Cardiac fibroblast (primary cell): ENCODE measurements at places on chromosomes 1 and 21.
A peak's percentile ranks its signal among the peaks of the same experiment; 100 is the strongest.

GRCh38 chr1:221708987-221709386 is 32.9 kb downstream of the DUSP10 start:
- peak; percentile 87 for DNase-seq

DNA sequence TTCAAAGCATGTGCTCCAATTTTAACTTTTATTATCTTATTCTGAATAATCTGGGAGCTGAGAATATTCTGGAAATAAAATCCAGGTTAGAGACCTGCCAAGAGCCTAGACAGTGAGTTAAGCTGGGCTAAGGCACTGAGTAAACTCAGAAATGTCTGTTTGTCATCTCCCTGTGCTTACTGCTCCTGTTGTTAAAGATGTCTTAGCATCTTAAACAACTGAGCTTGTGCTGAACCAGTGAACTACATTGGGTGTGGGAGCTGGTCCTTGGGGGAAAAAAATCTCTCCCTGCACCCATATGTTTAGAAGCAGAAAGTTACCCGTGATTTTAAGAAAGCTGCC is 25.0 kb upstream of the AHCYL1 start:
- no peak for DNase-seq

GRCh38 chr1:8665833-8666232 is 151.6 kb downstream of the RERE start:
- no peak for DNase-seq

- DNase-seq, result no peak
These were observed 318.1 kb downstream of the KCNH1 start for GRCh38 chr1:210815641-210816550.

DNA sequence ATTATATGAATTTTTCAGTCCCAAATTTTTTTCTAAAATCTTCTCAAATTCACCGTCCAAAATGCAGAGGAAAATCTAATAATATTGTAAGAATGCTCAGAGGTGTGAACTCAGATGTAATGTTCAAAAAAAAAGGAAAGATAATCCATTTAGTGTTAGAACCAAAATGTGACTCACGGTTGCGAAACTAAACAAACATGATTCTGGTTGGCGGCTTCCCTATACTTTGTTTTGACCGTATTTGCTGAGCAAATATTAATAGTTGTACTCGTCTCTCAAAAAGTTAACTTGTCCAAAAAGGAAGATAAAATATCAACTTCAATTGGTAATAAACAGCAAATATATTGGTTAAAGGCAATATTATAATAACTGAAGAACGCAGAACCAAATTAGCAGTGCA is 34.4 kb downstream of the ZSWIM5 start:
- DNase-seq, result peak; percentile 60

DNA sequence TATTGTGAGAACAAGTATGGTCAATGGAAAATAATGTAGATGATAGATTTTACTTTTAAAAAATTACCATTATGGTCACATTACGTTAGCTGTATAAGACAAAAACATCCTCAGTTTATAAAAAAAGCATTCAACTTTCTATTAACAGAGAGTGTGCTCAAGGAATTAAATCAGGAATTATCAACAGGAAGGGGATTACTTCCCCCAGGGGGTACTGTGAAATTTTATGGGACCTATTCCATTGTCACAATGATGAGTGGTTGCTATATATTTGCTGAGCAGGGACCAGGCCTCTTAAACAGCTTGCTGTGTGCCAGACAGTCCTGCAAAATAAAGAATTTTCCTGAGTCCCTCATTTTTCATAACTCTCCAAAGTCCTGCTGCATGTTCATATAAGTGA is 21.2 kb downstream of the JAM2 start:
- DNase-seq, result no peak

GRCh38 chr1:229980009-229980408 is 87.0 kb upstream of the GALNT2 start:
- peak; percentile 91 for DNase-seq

DNA sequence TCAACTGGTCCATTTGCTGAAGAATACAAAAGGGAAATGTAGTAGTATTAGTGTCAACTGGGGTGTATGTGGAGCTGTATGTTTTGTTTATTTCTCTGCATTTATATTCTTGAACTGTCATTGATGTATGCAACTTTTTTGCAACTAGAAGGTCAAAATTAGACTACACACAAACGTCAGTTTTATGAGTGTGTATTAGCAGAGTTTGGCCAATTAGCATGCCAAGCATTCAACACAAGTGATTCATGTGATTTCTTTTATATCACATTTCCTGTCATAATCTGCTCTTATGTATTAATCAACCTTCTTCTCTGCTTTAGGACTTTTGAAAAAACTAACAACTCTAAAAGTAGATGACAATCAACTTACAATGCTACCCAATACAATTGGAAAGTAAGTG is 211.1 kb downstream of the LRRC40 start:
- DNase-seq, result peak; percentile 14

GRCh38 chr1:28740118-28740517 is 3.4 kb downstream of the YTHDF2 start:
- DNase-seq, result no peak

DNA sequence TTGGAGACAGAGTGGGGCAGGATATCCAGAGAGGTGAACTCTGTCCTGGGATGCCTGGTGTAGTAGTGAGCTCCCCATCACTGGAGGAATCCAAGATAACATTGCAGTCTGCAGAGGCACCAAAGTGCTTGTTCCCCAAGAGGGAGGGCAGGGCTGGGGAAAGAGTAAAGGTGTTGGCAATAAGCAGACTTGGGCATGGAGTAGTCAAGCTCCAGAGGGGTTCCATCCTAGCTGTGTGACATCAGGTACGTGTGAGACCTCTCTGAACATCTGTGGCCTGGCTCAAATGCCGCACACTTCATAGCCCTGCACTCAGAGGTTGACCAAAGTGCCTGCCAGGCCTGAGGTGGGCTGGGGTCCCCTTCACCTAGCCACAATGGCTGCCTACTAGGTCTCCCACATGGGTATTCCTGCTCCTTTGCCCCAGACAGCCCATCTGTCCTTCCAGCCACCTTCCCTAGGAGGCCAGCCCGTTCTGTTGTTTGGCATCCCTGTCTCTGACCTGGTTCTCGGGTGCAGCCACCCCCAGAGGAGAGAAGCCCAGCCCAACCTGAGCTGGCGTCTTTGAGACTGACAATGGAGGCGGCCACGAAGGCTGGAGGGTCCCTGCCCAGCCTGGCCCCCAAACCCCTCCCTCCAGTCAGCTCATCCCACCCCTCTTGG is 2.8 kb upstream of the ARF1 start:
- no peak for DNase-seq

DNA sequence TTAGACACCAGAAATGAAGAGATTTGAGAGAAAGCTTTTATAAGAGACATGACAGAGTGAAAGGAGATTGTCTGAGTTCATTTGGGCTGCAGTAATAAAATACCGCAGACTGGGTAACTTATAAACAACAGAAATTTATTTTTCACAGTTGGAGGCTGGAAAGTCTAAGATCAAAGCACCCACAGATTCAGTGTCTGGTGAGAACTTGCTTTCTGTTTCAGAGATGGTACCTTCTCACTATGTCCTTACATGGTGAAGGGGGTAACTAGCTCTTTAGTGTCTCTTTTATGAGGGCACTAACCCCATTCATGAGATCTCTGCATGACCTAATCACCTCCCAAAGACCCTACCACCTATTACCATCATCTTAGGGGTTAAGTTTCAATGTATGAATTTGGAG is 30.9 kb upstream of the FCRL4 start:
- no peak for DNase-seq

DNA sequence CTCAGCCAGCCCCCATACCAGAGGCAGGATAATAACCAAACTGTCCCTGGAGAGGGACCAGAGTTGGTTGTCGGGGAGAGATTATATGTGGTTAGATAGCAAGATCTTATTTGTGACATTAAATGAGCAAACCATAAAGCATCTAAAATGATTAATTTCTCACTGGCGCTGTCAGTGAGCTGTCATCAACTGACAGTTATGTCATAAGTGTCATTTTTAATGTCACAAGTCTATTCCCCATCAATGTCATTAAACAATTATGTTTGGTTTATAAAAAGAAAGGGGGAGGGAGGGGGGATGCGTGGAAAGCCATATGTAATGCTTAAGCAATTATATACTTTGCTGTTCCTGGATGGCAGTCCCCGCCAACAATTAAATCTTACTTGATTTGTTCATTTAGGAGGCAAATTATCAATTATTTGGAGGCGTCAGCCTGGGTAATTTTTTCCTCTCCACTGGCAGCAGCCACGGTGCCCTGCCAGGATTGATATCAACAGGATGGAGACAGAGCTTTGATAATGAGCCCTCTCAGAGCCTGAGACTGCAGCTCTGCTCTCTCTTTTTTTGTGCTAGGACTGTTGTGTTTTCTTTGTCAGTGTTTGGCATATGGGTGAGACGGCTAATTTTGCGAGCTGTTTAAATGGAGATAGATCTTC is 333.6 kb upstream of the CAMK1G start:
- DNase-seq, result no peak

- DNase-seq, result peak; percentile 98
These were observed 21.5 kb upstream of the ARHGAP29 start for GRCh38 chr1:94258873-94259331.

- no peak for DNase-seq
These were observed 122.9 kb downstream of the SPATA46 start for GRCh38 chr1:162253790-162254189.

GRCh38 chr1:160546942-160547341 is 23.9 kb upstream of the SLAMF6 start:
- DNase-seq, result no peak

GRCh38 chr1:59990470-59990869 is 63.9 kb upstream of the CYP2J2 start:
- no peak for DNase-seq

GRCh38 chr1:2229037-2229864 is 1.1 kb downstream of the SKI start:
- DNase-seq, result peak; percentile 85

- DNase-seq, result peak; percentile 67
These were observed 51.7 kb downstream of the ABCA4 start for GRCh38 chr1:94068999-94069918.

GRCh38 chr1:4593106-4593505 is 61.3 kb upstream of the AJAP1 start:
- no peak for DNase-seq

GRCh38 chr1:181659321-181659957 is 176.1 kb downstream of the CACNA1E start:
- DNase-seq, result no peak

DNA sequence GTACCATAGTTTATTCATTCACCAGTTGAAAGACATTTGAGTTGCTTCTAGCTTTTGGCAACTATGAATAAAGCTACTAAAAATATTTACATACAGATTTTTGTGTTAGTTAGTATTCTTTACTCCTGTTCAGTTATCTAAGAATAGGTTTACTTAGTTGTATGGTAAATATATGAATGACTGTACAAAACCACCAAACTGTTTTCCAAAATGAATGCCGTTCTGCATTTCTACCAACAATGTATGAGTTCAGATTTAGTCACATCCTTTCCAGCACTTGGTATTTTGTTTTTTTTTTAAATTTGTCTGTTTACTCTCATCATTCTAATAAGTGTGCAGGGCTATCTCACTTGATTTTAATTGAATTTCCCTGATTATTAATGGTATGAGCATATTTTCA is 3.4 kb upstream of the KIFAP3 start:
- DNase-seq, result peak; percentile 63

DNA sequence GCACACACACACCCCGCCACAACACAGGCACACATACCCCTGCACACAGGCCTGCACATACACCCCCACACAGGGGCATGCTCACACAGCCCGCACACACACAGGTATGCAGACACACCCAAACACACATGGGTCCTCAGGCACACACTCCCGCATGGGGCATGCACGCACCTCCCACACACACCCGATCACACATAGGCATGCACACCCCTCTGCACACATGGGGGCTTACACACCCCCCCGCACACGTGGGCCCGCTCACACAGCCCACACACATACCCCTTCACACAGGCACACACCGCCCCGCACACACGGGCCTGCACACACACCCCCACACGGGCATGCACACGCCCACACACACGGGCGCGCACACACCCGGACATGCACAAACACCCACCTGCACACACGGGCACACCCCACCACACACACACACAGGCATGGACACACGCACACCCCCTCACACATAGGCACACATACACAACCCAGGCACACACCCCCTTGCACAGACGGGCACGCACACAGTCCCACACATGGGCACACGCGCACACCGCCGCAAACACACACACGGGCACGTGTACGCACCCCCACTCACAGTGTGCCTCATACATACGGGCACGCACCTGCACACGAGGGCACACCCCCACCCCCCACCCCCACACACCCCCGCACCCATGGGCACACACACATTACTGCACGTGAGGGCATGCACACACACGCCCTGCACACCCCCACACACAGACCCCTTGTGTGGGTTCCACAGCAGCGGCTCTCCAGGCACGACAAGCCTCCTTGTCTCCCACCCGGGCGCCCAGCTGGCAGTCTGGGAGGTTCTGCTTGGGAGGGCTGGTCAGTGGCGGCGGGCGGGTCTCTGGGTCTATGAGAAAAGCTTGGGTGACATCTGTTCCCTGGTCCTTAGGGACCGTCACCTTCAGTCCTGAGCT is 8.3 kb downstream of the ATAD3B start:
- no peak for DNase-seq

- no peak for DNase-seq
These were observed 84.9 kb upstream of the DMRTA2 start for GRCh38 chr1:50508040-50508586.

DNA sequence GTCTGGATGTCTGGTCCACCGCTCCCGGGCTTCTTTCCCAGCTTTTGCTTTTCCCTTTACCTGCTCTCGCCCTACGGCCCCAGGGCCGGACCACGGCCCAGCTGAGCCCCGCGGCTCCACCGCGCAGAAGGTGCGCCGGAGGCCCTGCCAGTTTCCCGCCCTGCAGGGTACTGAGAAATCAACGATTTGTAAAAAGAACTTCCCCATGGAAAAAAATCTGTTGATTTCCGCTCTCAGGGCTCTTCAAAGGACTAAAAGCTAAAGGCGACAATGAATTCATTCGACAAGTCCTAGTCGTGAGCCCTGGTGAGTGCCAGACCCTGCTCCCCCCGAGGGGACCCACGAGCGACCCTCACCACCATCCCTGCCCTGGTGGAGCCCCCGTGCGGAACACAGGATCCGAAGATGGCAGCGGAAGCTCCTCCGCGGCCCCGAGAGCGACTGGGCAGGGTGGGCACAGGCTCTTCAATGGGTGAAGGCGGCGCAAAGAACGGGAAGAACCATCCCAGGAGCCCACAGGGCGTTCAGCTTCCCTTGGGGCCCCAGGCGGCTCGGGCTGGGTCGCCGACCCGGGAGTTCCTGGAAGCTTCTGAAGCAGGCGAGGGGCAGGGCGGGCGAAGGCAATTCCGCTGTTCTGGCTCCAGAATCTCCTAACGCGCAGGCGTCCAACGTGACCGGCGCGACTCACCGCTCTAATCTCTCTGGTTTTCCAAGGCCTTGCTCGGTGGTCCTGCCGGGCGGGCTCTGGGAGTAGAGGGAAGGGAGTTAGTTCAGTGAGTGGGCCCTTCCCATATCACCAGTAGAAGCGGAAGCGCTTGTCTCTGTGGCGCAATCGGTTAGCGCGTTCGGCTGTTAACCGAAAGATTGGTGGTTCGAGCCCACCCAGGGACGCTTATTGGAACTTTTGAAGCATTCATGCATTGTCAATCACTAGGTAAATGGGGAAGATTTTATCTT is 6.6 kb upstream of the RNU1-2 start:
- DNase-seq, result peak; percentile 93

- DNase-seq, result no peak
These were observed 39.9 kb upstream of the AK4 start for GRCh38 chr1:65108025-65108642.
